Esophagus squamous epithelium (tissue), 5 donors: ENCODE measurements at places on chromosomes 2 and 18. TPM values are rescaled to one million over a fixed set of nuclear protein-coding genes. Genes with fewer than 3 reads are reported as not detected.

Gene RAPH1
- total RNA-seq: 25.2 TPM

Gene EPAS1
- total RNA-seq: 90.8 TPM

- DNase-seq: no peak
Observed at GRCh38 chr2:64359892-64360657, 93.9 kb upstream of the LGALSL start.

DNA sequence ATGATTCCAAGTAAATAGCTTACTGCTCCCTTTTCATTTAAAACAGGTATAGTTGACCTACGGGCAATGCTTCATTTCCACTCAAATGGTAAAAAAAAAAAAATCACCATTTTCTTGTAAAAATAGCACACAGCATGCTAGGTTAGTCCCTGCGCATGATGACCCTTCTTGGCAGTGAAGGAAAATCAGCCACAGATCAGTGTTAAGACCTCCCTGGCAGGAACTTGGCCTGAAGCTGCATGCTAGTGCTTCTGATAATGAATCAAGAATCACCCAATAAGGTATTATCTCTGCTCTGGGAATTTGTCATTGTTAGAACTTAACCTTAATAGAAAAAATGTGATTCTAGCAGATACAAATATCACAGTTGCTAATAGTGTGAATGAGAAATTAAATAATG, 166.3 kb downstream of the RAB3GAP1 start:
- no peak for DNase-seq

DNA sequence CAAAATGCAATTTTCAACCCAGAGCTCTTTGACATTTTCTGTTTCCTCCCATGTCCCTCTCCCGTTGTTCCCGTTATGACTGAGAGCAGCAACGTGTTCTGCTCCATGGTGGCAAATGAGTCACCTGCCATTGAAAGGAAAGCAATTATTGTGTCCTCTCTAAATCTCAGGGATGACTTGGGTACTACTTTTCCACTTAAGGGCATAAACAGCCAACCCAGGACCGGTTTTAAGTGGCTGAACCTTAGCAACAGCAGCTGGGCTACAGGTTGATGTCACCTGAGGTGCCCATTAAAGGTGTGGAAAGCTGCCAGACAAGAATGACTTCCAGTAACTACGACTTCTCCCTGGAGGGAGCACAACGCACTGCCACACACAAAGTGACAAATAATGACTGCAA, 236.8 kb downstream of the NCKAP5 start:
- no peak for DNase-seq
